Naive thymus-derived CD4-positive, alpha-beta T cell (primary cell): ENCODE measurements at places on chromosomes 2 and 18.

DNA sequence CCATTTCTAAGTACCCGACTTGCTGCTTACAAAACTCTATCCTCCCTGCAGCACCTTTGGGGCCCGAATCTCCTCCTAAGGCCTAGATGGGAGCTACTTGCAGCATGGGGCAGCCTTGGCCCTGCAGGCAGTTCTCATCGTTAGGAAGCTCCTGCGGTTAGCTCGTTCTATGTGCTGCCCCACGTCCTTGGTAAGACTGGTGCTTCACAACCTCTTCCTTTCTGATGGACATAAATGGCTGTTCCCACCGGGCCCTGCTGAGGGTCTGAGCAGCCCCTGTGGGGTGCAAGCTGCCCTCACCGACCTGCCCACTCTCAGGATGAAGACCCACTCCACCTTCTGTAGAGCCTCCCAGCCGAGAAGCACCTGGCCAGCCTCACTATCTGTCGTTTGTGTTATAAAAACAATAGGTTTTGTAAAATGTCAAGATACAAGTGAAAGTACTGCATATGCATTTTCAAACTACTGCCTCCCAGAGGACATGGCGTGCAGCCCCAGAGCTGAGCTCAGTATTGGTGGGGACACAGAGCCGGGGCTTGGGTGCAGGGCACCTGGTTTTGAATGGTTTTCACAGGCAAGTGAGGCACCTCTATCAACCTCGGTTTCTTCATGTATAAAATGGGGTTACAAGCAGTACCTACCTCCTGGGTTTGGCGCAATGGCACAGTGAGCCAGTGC, 19.4 kb downstream of the OTOF start:
- H3K4me3 ChIP-seq = no peak overlapping the region
- DNase-seq = no peak
- no peaks in the 10 kb centered on the region for H3K36me3 ChIP-seq
- no peaks in the 10 kb centered on the region for H3K27me3 ChIP-seq
- no peaks in the 10 kb centered on the region for H3K4me1 ChIP-seq

DNA sequence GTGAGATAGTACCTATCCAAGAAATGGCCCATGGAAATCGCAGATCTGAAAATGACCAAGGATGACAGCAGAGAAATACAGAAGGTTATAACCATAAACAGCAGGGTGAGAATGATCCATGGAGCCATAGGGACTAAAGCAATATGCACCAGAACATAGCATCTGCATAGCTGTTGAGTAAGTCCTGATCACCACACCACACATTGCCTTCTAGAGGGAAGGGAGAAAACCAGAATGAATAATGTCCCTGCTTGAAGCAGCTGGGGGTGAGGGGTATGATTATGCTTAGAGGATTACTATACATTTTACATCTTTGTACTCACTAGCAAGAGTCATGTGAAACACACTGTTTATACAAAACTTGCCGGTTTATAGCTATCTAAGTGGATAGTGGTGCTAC, 350.4 kb downstream of the MBD2 start:
- H3K4me1 ChIP-seq = no peaks in the 10 kb centered on the region
- no peak overlapping the region for H3K4me3 ChIP-seq
- H3K27me3 ChIP-seq = no peaks in the 10 kb centered on the region
- no peak overlapping the region for H3K27ac ChIP-seq

DNA sequence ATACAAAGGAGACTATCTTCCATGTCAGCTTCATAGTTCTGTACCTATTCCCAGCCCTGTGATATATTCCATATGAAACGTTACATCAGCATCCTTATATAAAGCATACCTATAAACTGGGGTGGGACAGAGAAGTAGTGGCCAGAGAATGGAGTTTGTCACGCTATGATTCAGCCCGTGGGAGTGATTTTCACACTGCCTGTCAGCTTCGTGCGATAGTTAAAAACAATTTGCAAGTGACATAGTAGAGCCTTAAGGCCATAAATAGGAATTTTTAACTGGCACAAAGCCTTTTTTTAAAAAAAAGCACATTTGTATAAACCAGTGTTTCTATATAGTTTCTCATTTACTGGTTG, 30.2 kb downstream of the PKP4 start:
- H3K4me1 ChIP-seq = no peaks in the 10 kb centered on the region
- H3K36me3 ChIP-seq = no peaks in the 10 kb centered on the region
- no peaks in the 10 kb centered on the region for H3K27me3 ChIP-seq
- no peak for DNase-seq
- no peak overlapping the region for H3K27ac ChIP-seq

- no peak for DNase-seq
- H3K36me3 ChIP-seq = no peaks in the 10 kb centered on the region
- no peak overlapping the region for H3K4me3 ChIP-seq
- H3K27ac ChIP-seq = no peak overlapping the region
Measured at GRCh38 chr18:76345901-76346300, 149.1 kb downstream of the ZNF516 start.

DNA sequence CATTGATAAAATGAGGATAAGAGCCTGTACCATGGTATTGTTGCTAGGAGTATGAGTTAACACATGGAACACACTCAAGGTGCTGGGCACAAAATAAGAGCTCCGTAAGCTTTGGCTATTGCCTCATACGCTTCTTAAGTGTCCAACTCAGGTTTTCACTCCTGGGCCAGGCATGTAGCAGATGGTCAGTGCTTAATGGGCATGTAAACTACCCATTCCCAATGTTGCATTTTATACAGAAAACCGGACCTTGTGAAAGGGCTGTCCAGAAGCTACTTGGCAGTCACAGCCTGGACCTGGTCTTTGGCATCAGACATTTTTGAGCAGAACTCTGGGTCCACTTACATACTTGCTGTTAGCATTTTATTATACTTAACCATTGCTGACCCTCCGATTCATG, 26.9 kb downstream of the MGAT5 start:
- no peak for DNase-seq
- H3K27me3 ChIP-seq = no peaks in the 10 kb centered on the region
- H3K4me1 ChIP-seq = peaks cover 20% of the 10 kb centered on the region
- H3K27ac ChIP-seq = no peak overlapping the region

DNA sequence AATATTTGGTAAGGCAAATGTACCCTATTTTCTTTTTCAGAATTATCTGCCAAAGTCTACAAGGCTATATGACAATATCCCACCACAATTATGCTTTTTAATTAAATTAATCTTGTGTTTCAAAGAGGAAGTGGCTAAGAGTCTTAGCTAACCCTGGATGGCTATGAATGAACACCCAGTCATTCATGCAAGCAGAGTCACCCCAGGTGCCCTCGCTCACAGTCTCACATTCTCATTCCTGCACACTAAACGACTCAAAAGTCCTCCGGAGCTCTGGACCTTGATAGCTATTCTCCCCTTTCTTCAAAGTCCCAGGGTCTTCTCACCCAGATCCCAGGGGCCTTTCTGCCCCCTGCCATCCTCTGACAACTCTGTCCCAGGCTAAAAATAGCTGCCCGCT, 42.1 kb upstream of the MRPL19 start:
- no peak for DNase-seq
- H3K27ac ChIP-seq = no peak overlapping the region
- H3K36me3 ChIP-seq = no peaks in the 10 kb centered on the region
- no peak overlapping the region for H3K4me3 ChIP-seq

- no peaks in the 10 kb centered on the region for H3K4me1 ChIP-seq
- H3K27ac ChIP-seq = no peak overlapping the region
- H3K36me3 ChIP-seq = no peaks in the 10 kb centered on the region
- no peak overlapping the region for H3K4me3 ChIP-seq
- DNase-seq = no peak
- H3K27me3 ChIP-seq = no peaks in the 10 kb centered on the region
Measured at GRCh38 chr2:236208019-236208926, 40.1 kb upstream of the GBX2 start.

- no peaks in the 10 kb centered on the region for H3K4me1 ChIP-seq
- DNase-seq = no peak
- no peaks in the 10 kb centered on the region for H3K36me3 ChIP-seq
Measured at GRCh38 chr2:71930049-71930681, 217.5 kb downstream of the CYP26B1 start.

DNA sequence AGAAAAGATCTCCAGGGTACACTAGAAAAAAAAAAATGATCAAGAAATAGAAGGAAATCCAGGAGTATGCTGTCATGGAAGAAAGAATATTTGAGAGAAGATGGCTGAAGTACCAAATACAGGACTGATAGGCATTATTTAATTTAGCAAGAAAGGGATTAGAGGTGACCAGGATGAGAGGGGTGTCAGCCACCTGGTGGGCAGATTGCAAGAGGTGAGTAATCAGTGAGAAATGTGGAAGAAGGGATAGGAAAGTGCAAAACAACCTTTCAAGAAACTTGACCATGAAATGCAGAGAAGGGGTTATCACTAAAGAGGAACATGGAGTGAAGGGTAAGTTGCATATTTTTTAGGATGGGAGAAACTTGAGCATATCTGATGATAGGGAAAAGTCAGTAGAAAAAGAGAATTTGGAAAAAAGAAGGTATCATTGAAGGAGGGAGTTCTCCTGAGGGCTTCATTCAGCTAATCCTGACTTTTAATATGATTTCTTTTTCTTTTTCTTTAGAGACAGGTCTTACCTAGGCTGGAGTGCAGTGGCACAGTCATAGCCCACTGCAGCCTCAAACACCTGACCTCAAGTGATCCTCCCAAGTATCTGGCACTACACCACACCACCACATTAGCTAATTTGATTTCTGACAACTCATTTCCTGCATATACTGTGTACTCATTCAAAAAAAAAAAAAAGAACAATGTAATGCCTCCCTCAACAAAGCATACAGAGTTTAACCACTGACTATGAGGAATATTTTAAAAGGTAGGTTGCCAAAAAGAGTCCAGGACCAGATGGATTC, 101.3 kb downstream of the LRP2 start:
- H3K36me3 ChIP-seq = no peaks in the 10 kb centered on the region
- no peaks in the 10 kb centered on the region for H3K4me1 ChIP-seq
- DNase-seq = no peak

GRCh38 chr2:215098875-215099274, 39.6 kb downstream of the ABCA12 start:
- H3K27me3 ChIP-seq = no peaks in the 10 kb centered on the region
- H3K36me3 ChIP-seq = no peaks in the 10 kb centered on the region
- no peak for DNase-seq
- no peak overlapping the region for H3K4me3 ChIP-seq
- no peak overlapping the region for H3K27ac ChIP-seq

- no peaks in the 10 kb centered on the region for H3K36me3 ChIP-seq
- no peak overlapping the region for H3K4me3 ChIP-seq
- H3K4me1 ChIP-seq = no peaks in the 10 kb centered on the region
- no peaks in the 10 kb centered on the region for H3K27me3 ChIP-seq
- H3K27ac ChIP-seq = no peak overlapping the region
Measured at GRCh38 chr2:60496956-60497355, 56.5 kb downstream of the BCL11A start.

DNA sequence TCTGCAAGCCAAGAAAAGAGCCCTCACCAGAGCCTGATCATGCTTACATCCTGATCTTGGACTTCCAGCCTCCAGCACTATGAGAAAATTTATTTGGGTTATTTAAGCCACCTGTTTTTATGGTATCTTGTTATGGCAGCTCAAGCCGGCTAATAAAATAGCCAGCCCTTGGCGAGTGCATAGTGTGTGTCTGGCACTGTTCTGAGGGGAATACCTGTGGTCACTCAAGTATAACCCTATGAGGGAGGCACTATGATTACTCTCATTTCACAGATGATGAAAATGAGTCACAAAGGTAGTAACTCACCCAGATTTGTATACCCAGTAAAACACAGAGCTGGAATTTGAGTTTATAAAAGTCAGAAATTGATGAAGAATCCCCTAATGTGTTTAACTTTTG, 556.9 kb upstream of the SETBP1 start:
- no peak for DNase-seq
- no peaks in the 10 kb centered on the region for H3K27me3 ChIP-seq
- H3K36me3 ChIP-seq = no peaks in the 10 kb centered on the region
- H3K4me1 ChIP-seq = no peaks in the 10 kb centered on the region
- H3K27ac ChIP-seq = no peak overlapping the region

DNA sequence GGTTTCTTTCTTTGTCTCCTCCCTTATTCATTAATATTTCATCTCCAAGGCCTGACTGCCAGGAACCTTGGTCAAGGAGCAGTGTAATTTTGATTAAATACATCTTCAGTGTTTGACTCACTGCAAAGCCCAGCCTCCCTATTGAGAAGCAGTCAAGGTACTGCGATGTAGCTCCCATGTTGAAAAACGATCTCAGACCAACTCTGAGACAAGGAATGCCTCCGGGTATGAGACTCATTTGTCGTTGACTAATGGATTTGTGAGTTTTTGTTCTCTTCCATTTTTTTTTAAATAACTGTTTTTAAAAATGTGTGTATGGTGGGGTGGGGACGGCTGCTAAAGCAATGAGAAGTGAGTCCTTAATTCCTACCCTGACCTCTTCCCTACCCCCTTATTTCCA, 361.6 kb downstream of the SOX11 start:
- no peak overlapping the region for H3K27ac ChIP-seq
- H3K27me3 ChIP-seq = no peaks in the 10 kb centered on the region
